Neural crest cell (in vitro differentiated cells): ENCODE measurements at places on chromosomes 3 and 15. TPM values are rescaled to one million over a fixed set of nuclear protein-coding genes. Genes with fewer than 3 reads are reported as not detected.

DNA sequence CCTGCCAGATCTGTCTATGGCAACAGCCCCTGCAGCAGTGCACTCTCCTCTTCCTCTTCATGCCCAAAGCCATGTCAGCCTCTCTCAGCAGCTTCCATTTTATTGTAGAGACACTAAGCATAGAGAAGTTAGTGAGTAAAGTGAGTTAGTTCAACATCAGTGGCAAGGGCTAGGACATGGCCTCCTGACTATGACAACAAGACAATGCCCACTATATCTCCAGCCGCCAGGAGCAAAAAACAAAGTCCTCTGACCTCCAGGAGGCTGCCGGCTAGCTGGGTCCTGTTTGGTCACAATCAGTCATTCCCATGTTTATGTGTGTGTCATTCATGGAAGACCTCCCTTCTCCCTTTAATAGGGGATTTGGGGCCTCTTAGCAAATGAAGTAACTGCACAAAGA is 14.9 kb downstream of the NR1I2 start:
- no peaks in the 10 kb centered on the region for H3K36me3 ChIP-seq
- DNase-seq, result no peak
- H3K27me3 ChIP-seq, result peaks cover 7% of the 10 kb centered on the region
- H3K4me1 ChIP-seq, result peaks cover 18% of the 10 kb centered on the region

- no peak overlapping the region for H3K27ac ChIP-seq
- H3K36me3 ChIP-seq, result peaks cover 7% of the 10 kb centered on the region
- no peaks in the 10 kb centered on the region for H3K4me1 ChIP-seq
- H3K27me3 ChIP-seq, result no peaks in the 10 kb centered on the region
- H3K4me3 ChIP-seq, result no peak overlapping the region
Observed at GRCh38 chr3:52128118-52128683, 26.0 kb downstream of the POC1A start.

MED12L gene
- 12.2 and 12.8 TPM in 2 replicates for total RNA-seq

DNA sequence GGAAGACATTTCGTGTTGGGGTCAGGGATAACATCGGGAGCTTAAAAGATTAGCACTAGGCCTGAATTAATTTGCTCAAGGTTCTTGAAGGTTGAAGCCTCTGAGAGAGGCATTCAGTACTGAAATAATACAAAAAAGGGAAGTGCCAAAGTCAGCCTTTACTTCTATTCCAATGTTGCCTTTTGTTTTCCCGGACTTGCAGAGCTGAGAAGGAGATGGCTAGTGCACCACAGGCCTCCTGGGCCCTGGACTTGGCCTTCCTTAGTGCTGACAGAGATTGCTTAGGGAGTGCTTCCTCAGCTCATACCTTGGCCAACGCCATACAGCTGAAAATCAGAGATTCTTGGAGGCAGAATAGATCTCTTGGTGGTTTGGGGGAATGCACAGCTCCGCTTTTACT is 333.6 kb upstream of the TBL1XR1 start:
- H3K4me3 ChIP-seq, result no peak overlapping the region
- H3K4me1 ChIP-seq, result peaks cover 27% of the 10 kb centered on the region
- no peaks in the 10 kb centered on the region for H3K36me3 ChIP-seq
- no peak for DNase-seq
- peak overlapping the region; percentile 76 for H3K27ac ChIP-seq

COX17 gene
- total RNA-seq, result 27.5 and 27.7 TPM in 2 replicates

DNA sequence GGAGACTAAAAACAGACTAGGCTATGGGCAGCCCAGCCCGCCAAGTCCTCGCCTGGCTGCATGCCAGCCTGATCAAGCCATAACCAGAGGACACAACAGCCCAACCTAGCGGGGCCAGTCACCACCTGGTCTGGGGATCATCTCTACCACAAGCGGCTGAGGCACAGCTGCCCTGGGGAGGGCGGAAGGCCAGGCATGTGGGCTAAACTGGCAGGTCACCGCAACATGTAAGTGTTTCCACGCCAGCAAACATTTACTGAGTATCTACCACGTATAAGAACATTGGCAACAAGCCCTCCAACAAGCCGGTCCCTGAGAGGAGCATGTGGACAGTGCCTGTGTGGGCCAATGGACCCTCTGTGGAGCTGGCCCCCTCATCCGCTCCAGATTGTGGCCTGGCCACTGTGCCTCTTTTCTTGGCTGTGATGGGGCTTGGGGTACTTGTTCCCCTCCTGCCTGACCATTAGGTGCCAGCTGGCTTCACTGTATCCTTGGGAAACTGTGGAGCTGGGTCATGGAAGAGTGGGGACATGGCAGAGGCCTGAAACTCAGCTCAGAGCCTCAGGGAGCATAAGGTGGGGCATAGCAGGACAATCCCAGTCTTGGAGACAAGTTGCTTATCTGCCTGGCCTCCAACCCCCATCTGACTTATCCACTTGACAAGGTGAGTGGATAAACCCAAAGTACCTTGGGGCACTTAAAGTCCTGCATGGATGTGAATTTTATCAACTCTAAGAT is 9.0 kb downstream of the UBXN7 start:
- H3K4me1 ChIP-seq, result peaks cover 19% of the 10 kb centered on the region
- no peak overlapping the region for H3K4me3 ChIP-seq
- H3K27me3 ChIP-seq, result no peaks in the 10 kb centered on the region
- no peak for DNase-seq

DNA sequence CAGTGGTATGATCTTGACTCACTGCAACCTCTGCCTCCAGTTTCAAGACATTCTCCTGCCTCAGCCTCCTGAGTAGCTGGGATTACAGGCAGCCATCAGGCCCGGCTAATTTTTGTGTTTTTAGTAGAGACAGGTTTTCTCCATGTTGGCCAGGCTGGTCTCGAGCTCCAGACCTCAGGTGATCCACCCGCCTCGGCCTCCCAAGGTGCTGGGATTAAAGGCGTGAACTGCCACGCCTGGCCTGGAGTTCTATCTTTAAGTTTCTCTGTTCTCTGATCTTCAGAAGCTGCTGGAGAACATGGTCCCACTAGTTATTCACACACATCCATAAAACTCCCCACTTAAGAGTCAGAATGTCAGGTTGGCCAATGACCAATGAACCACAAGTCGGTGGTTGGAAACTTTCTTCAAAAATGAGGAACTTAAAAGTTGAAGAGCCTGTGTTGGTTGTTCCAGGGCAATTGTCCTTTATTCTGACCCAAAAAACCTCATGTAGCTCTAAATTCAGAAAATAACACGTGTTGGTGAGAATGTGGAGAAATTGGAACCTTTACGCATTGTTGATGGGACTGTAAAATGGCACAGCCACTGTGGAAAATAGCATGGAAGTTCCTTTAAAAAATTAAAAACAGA is 55.9 kb upstream of the PIK3CB start:
- DNase-seq, result no peak
- H3K4me1 ChIP-seq, result no peaks in the 10 kb centered on the region
- H3K27me3 ChIP-seq, result no peaks in the 10 kb centered on the region
- H3K36me3 ChIP-seq, result no peaks in the 10 kb centered on the region
- H3K27ac ChIP-seq, result no peak overlapping the region
- H3K4me3 ChIP-seq, result no peak overlapping the region

DNA sequence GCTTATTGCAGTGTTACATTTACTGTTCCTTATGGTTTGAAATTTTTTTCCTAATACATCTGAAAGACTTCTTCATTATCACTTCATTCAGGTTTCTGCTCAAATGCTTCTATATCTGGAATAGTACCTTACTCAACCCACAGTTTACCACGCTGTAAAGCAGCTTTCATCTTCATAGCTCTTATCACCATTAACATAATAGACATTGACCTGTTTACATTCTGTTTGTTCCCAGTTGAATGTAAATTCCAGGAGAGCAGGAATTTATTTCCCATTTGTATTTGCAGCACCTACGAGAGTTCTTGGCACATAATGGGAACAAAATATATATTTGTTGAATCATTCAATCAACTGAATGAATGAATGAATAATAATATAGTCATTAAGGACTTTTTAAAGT is 844.6 kb upstream of the ROBO1 start:
- H3K4me3 ChIP-seq, result no peak overlapping the region
- H3K4me1 ChIP-seq, result no peaks in the 10 kb centered on the region
- H3K36me3 ChIP-seq, result no peaks in the 10 kb centered on the region
- no peak overlapping the region for H3K27ac ChIP-seq

GPR160 gene
- 0.21 and 0.23 TPM in 2 replicates for total RNA-seq

- H3K27me3 ChIP-seq, result no peaks in the 10 kb centered on the region
- no peak overlapping the region for H3K27ac ChIP-seq
- no peak overlapping the region for H3K4me3 ChIP-seq
- peaks cover 46% of the 10 kb centered on the region for H3K4me1 ChIP-seq
Observed at GRCh38 chr15:56963710-56964109, 45.3 kb downstream of the TCF12 start.

DNA sequence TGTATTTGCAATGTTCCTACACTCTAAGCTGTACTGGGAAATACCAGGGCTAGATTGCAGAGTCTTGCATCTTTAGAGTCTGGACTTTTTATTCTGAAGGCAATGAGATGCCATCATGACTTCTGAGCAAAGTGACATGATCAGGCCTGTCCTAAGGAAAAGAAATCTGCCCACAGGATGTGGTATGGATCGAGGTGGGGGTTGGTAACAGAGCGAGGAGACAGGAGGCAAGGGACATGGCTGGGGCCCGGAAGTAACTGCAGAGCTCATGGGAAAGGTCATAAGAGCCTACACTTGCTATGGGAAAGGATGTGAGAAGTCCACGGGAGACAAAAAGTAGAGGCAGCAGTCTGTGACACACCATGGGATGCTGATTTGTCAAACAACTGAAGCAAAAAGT is 121.5 kb downstream of the OXNAD1 start:
- H3K27ac ChIP-seq, result peak overlapping the region; percentile 52
- H3K36me3 ChIP-seq, result no peaks in the 10 kb centered on the region
- no peak overlapping the region for H3K4me3 ChIP-seq
- no peaks in the 10 kb centered on the region for H3K27me3 ChIP-seq
- no peaks in the 10 kb centered on the region for H3K4me1 ChIP-seq

DNA sequence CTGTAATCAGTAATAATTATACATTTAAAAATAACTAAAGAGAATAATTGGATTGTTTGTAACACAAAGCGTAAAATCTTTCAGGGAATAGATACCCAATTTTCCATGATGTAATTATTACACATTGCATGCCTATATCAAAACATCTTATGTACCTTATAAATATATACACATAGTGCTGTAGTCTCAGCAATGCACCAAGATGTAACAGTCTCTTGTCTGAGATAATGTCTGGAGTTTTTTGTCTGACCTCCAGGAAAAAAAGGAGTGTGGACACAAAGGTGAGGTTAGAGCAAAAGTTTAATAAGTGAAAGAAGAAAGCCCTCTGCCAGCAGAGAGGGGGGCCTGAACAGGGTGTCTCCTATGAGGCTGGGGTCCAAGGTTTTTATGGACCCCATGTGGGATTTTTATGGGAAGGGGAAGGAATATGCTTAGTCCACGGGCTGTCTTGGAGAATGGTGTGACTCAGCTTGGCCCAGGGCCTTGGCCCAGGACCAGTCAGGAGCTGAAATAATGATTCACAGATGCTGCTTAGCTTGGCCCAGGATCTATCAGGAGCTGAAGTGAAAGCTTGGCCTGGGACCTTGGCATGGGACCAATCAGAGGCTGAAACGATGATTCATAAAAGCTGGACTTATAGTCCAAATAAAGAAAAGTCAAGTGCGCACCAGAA is 545.0 kb downstream of the ZPLD1 start:
- no peak for DNase-seq
- no peak overlapping the region for H3K27ac ChIP-seq
- H3K36me3 ChIP-seq, result no peaks in the 10 kb centered on the region
- H3K4me3 ChIP-seq, result no peak overlapping the region

DNA sequence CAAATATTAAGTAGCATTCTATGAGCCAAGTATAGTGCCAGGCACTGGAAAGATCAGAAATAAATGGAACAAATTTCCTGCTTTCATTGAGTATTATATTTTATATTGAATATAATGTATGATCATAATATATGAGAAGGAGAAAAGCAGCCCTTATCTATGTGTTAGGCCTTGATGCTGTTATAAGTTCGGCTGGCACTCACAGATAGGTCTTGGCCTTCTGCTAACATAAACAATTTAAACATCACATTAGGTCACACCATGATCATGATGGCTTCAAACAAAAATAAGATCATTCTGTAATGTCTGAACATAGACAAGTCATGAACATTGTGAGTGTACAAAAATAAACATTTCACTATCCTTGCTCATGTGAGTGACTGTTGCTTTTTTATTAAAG is 584.0 kb upstream of the ZNF385D start:
- H3K27ac ChIP-seq, result no peak overlapping the region
- DNase-seq, result no peak
- no peak overlapping the region for H3K4me3 ChIP-seq

SLC6A11 gene
- total RNA-seq, result 2.1 and 2.6 TPM in 2 replicates

ZPLD1 gene
- not detected in 2 replicates for total RNA-seq

- no peak overlapping the region for H3K4me3 ChIP-seq
- no peak overlapping the region for H3K27ac ChIP-seq
- DNase-seq, result no peak
- peaks cover 36% of the 10 kb centered on the region for H3K27me3 ChIP-seq
- H3K4me1 ChIP-seq, result peaks cover 4% of the 10 kb centered on the region
- H3K36me3 ChIP-seq, result no peaks in the 10 kb centered on the region
Observed at GRCh38 chr3:10667269-10667668, 148.8 kb upstream of the SLC6A11 start.

SLC28A2 gene
- total RNA-seq, result not detected in 2 replicates

DNA sequence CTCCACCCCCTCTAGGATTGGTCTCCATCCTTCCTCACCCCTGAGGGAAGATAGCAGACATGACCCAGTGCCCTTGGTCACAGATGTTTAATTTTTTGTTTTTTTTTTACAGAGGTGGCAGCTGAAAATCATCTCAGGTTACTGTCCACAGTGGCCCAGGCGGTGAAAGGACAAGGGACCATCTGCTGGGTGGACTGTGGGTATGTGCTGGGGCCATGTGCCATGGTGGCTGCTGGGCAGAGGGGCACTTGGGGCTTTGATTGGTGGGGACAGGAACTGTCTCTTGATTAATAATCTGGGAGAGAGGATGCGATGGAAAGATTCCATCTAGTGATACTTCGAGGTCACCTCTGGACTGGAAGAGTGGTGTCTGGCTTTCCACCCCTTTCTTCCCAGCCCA is 25.4 kb downstream of the PDIA5 start:
- H3K27ac ChIP-seq, result peak overlapping the region; percentile 1
- H3K4me1 ChIP-seq, result peaks cover 42% of the 10 kb centered on the region
- DNase-seq, result no peak
- peaks cover 16% of the 10 kb centered on the region for H3K36me3 ChIP-seq
- H3K4me3 ChIP-seq, result no peak overlapping the region
- H3K27me3 ChIP-seq, result no peaks in the 10 kb centered on the region

GRCh38 chr3:102483556-102483955 is 48.7 kb downstream of the ZPLD1 start:
- no peaks in the 10 kb centered on the region for H3K27me3 ChIP-seq
- no peaks in the 10 kb centered on the region for H3K4me1 ChIP-seq
- no peak overlapping the region for H3K27ac ChIP-seq
- H3K4me3 ChIP-seq, result no peak overlapping the region

THUMPD3 gene
- total RNA-seq, result 56.9 and 61.0 TPM in 2 replicates

DNA sequence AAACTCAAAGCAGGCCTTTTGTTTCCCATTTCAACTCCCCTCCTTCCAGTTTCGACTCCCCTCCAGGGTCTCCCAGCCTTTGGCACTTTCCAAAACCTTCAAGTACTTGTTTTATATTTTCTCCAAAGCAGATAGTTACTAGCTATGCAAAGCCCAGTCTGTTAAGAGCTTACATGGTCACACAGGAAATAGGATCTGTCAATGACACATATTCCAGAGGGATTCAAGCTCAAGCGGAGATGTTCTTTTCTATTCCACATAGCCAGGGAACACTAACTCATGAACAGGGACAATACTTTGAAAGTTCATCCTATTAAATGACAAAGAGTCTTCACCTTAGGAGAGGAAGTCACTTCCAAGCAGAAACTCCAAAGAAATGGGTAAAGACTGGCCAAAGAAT is 18.6 kb downstream of the SUCLG2 start:
- DNase-seq, result no peak
- no peaks in the 10 kb centered on the region for H3K36me3 ChIP-seq
